Caudate nucleus (tissue), 63 donors: ENCODE measurements at places on chromosomes 16 and 17.
A peak's percentile ranks its signal among the peaks of the same experiment; 100 is the strongest.

DNA sequence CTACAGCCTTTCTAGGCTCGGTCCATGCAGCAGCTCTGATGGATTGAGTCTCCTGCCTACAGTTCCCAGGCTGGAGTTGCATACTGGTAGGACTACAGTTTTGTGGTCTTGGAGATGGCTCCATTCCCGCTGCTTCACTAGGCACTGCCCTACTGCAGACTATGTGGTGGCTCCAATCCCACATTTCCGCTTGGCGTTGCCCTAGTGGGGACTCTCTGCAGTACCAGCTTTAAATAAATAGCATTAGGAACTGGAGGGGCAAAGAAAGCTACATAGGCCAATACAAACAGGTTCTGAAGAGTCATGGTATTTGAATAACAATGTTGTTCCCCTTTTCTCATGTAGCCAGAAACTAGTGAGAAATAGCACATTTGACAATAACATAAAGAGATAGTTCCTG, 5.4 kb upstream of the GOSR2 start:
- DNase-seq = no peak

GRCh38 chr17:44971776-44972483, 3.8 kb upstream of the C1QL1 start:
- peak; percentile 29 for DNase-seq

DNA sequence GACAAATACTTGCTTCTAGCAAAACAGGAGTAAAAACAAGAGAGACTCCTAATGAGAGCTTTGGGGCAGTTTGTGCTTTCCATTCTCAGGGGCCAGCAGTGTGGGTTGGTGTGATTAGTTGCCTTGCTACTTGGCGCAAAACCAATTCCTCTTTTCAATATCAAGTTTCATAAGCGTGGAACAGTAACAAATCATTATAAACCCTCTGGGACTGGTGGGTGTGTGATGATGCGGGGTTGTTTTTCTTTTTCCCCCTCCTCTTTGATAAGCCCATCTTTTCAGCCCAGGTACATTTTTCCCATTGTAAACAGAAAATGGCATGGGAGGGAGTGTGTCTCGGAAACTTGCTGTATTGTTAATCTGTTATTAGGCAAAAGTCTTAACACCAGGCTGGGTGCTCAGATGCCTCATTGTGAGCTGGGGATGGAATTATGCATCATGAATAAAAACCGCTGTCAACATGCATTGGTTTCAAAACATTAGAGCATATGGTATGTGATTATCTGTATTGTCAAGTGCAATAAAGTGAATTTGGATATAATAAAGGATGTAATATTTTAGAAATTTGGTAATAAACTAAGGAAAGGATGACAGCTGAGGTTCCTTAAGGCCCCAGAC, 166.4 kb downstream of the CCDC182 start:
- no peak for DNase-seq

- no peak for DNase-seq
Measured at GRCh38 chr17:47009759-47010594, 30.9 kb upstream of the RPRML start.

DNA sequence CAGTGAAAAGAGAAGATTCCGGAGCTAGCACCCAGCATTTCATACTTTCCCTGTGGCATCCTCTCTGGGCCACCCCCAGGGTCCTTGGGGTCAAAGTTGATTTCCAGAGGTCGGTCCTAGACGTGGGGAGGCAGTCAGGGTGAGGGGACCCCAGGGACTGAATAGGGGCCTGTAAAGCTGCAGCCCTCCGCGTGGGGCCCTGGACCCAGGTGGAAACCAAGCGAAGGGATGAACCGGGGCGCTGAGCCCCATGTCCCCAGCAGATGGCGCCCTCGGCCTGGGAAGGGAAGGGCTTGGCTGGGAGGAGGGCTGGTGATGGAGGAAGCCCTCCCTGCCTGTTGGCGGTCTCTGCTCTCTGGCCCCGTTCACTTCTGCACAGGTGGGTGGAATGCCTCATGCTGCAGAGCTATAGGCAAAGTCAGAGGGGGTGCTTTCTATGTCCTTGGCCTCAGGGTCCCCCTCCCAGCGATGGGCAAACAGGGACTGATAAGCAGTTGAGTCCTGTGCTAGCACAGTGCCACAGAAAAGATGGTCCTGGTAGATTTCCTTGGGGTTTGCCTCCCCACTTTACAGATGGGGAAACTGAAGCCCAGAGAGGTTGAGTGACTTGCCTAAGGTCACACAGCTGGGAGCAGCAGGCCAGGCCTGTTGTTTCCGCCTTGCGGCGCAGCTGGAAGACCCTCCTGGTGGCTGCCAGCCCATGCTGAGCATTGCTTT, 163.4 kb upstream of the CIBAR2 start:
- no peak for DNase-seq

DNA sequence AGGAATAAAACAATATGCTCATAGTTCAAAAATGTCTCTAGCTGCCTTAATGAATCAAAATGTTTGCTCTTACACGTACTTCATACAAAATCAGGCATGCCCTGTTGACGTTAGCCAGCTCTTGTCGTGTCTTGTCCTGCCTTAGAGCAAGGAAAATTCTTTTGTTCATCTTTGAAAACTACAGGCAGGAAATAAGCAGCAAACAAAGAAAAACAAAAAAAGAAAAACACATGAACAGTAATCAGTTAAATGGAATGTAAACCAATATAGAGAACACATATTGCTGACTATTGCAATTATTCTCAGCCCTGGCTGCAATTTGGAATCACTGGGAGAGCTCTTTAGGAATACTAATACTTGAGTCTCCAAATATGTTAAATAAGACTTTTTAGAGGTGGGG, 1.7 kb downstream of the CAPNS2 start:
- no peak for DNase-seq

- no peak for DNase-seq
Measured at GRCh38 chr17:42518755-42519545, 17.1 kb upstream of the NAGLU start.

DNA sequence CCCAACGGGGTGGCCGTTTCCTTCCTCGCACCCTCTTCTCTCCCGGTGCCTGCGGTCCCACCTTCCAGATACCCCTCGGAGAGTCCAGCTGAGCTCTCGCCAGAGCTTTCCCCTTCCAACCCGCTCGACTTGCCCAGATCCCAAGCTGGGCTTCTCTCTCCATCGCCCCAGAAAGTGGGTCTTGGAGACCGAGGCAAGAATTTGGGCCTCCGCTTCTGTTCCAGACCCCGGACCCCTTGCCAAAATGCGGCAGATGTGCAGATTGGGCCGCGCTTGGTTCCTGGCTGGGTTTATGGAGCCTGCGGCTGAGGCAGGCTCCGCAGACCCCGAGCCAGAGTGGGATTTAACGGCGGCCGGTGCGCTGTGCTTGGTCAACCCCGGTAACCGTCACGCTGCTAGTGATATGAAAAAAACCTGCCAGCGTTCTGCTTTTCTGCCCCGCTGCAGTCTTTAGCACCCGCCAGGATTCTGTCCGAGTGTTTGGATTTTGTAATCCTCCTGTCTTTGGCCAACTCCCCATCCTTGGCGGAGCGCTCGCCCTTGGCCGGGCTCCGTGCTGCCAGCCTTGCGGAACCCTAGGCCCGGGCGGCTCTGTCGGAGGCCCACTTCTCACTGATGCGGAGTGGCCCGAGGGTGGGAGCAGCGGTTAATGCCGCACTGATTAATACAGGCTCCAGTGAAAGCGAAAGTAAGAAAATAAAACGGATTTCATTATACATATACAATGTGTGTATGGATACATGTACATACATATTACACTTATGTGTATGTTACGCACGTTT, 754 bp upstream of the SLFN11 start:
- DNase-seq = no peak
